ENCODE measurements at places on chromosomes 4 and X.

- no peak for DNase-seq
These were observed 47.1 kb downstream of the TEC start for GRCh38 chr4:48222491-48222890.

- DNase-seq, result no peak
These were observed 225.2 kb downstream of the ADGRL3 start for GRCh38 chr4:61425315-61425714.

GRCh38 chr4:83748711-83749110, 212.8 kb downstream of the GPAT3 start:
- DNase-seq, result no peak

DNA sequence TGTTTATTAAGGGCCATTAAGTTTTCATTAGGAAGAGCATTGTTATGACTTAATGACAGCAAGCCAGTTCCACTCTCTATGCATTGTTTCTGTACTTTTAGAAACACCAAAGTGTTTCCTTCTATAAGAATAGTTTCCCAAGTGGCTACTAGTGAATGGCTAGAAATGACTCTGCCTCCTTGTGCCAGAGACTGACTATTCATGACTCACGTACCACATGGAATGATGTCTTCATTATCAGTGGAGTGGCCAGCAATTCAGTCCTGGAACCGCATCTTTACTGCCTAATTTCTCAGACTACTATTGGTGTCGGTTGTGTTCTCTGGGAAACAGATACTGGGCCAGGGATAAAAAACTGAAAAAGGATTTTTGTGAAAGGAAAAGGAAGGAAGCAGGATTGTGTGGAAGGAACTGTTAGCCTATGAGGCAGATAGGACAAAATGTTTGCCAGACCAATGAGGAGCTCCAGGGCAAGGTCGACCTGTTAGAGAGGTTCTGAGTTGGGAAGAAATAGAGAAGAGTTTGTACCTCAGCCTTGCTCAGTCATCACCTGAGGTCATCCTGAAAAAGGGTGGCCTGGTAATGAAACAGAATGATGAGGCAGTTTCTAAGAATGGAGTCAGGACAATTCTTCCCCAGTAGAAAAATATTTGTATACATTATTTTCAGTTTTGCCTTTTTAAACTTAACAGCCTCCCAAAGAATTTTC, 218.6 kb downstream of the SPCS3 start:
- DNase-seq, result no peak

- no peak for DNase-seq
These were observed 47.6 kb downstream of the THOC2 start for GRCh38 chrX:123685232-123685631.

DNA sequence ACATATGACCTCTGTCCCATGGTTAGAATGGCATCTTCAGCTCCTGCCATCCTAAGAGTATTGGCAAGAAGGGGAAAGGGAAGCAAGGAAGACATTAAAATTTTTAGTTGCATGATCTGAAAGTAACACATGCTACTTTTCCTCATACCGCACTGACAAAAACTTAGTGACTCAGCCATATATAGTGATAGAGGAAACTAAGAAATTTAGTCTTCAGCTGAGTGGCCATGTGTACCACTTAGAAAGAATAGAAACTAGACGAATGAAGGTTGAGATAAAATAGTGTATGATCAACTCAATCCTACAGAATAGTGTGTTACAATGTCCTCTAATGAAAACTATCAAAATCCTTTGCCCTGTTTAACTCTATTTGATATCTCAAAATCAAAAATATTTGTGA, 164.1 kb downstream of the PPP3CA start:
- DNase-seq, result no peak
